ENCODE measurements at places on chromosomes 5 and 9.

DNA sequence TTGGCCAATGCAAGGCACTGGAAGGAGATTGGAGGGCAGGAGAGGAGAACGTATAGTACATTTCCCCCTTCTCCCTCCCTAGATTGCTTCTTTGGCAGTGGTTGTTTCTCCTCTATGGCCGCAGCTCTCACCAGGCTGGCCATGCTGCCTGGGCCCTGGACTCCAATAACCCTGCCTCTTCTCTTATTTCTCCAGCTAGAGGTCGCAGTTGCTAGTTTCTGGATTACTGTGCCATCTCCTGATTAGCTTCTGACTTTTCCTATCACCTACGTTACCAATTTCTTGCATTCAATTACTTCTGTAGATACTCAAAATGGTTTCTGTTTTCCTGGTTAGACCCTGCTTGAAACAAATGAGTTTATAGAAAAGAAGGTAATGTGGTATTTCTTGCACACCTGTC is 2.4 kb upstream of the MACIR start:
- no peak for DNase-seq

- DNase-seq: no peak
Observed at GRCh38 chr9:110021891-110022290, 186.1 kb downstream of the C9orf152 start.

GRCh38 chr9:121688681-121689080 is 37.2 kb downstream of the DAB2IP start:
- DNase-seq: no peak

DNA sequence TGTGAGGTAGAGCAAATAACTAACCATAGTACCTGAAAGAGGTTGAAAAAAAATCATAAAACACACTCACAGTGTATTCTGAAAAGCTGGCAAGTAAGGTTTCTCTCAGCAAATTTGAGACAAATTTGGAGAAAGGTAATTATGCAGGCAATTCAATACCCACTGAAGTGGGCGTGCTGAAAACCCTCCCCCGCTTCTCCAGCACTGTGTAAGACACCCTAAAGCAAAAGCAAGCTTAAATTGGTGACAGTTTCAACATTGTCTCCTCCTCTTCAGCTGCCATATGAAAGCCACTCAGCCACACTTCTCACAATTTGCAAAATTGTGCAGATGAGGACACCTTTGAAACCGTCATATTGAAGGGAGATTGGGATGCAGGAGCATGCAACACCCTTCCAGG is 322.3 kb upstream of the CDH6 start:
- DNase-seq: no peak

DNA sequence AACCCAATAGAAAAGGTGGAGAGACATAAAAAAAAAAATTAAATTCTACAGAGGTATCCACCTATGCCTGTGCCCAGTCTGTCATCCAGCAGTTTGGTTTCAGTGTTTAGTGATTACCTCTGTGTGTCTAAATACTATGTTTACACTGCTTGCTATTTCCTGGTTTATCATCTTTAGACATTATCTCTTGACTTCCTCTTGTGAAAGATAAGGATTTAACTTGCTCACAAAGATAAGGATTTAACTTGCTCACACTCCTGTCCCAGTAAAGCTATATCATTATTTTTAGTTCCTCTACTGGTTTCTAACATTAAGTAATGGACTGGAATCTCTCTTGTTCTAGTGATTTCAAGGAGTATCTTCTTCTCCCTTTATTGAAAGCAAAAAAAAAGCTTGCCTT is 53.9 kb upstream of the ZFR start:
- no peak for DNase-seq
